ENCODE measurements at places on chromosomes 7 and 10.

GRCh38 chr10:48678041-48678440 is 6.6 kb upstream of the WDFY4 start:
- DNase-seq = no peak

DNA sequence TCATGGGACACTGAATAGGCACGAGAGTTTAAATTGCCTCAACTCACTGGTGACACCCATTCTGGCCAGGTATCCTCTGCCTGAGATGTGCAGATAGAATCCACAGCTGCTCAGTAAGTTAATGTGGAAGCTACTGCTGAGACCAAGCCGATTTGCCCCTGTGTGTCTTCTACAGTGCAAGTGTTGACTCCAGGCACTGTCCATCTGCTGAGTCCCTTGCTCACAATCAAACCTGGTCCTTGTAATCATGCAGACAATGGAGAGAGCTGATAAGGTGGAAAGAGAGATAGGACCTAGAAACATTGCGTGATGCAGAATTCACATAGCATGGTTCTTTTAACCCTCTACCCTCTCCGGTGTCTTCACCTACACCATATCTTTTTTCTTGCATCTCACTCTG is 101.4 kb downstream of the ITGB8 start:
- no peak for DNase-seq

DNA sequence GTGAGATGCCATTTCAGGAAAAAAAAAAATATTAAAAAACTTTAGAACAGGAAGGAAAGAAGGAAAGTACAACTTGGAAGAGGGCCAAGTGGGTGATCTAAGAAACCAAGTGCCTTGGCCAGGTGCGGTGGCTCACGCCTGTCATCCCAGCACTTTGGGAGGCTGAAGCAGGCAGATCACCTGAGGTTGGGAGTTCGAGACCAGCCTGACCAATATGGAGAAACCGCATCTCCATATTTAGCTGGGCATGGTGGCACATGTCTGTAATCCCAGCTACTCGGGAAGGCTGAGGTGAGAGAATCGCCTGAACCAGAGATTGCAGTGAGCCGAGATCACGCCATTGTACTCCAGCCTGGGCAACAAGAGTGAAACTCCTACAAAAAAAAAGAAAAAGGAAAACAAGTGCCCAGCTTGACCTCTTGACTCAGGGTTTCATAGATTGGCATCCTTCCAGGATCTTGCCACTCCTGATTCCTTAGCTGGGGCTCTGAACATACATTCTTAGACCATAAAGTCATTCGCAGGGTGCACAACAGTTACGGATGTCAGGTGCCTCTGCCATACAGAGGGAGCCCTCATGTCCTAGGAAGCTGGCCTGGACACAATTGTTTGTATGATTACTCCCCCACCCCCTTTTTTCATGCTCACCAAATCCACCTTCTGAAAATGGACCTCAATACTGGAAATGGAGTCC is 2.1 kb upstream of the GUSB start:
- no peak for DNase-seq

- DNase-seq = no peak
Measured at GRCh38 chr7:17185690-17186070, 112.8 kb upstream of the AHR start.

GRCh38 chr10:1538531-1539061 is 198.7 kb downstream of the ADARB2 start:
- DNase-seq = no peak

Measured in NCI-H446 treated with DMSO at 0.1 percent for 48 hours (cell line).